DMS 273 treated with DMSO at 0.1 percent for 48 hours (cell line): ENCODE measurements at places on chromosomes 11 and 22.

DNA sequence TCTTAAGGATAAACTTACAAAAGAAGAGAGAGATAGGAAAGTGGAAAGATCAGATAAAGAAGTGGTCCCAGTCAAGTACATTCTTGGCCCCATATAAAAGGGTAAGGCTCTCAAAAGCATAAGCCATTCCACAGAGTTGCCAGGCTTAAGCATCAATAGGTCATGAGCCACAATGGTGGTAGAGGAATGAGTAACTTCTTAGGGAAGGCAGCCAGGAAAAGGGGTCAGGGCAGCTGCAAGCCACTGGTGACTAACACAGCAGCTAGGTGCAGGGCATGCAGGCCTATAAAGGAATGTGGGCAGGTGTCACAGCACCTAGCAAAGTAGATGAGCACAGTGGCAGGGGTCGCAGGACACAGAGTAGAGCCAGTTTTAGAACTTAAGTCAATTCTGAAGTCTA lies 302.6 kb upstream of the FAT3 start:
- DNase-seq, result no peak

- no peak for DNase-seq
Measured at GRCh38 chr11:66937193-66937733, 20.9 kb downstream of the PC start.

DNA sequence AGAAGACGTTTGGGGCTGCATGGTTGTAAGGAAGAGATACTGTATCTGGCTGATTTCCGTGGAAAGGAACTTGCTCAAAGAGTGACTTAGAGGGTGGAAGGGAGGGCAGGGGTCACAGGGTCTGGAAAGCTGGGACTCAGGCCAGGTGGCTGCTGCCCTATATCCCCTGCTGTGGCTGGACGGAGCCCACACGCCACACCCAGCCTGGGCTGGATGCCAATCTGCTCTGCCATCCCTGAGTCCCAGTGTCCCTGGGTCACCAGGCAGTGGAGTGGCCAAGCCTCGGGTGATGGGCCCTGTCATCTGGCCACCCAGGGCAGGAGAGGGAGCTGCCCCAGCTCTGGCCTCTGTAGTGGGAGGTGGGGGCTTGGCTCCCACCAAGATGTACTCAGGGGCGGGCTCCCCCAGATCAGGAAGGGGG lies 26.5 kb upstream of the KRTAP5-7 start:
- no peak for DNase-seq

- no peak for DNase-seq
Measured at GRCh38 chr11:1064167-1064566, 10.5 kb upstream of the MUC2 start.

GRCh38 chr11:67054836-67055523 lies 1.7 kb upstream of the RHOD start:
- no peak for DNase-seq

DNA sequence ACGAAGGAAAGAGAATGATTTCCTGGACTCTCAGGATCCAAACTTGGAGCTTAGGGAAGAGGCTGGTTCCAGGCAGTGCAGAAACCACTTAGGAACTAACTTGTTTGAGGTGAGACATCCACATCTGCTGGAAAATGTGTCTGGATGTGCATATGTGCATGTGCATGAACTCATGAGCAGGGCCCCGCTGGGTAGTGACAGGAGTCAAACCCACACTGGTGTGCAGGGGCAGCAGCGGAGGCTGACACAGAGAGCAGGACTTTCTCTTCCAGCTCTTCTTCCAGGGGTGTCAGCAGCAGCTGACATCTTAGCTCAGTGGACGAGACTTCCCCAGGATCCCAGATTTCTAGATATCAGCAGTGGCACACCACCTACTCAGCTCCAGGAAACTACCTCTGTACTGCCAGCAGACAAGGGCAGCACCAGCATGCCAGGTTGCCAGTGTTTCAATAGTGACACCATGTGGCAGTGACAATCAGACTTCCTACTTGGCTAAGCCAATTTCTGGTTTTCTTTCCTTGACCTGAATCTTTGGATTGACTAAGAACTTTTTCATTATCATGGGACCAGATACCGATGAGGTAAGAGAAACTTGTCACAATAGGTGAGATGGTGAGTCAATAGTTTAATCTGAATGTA lies 227.5 kb upstream of the ZC3H12C start:
- DNase-seq, result no peak

DNA sequence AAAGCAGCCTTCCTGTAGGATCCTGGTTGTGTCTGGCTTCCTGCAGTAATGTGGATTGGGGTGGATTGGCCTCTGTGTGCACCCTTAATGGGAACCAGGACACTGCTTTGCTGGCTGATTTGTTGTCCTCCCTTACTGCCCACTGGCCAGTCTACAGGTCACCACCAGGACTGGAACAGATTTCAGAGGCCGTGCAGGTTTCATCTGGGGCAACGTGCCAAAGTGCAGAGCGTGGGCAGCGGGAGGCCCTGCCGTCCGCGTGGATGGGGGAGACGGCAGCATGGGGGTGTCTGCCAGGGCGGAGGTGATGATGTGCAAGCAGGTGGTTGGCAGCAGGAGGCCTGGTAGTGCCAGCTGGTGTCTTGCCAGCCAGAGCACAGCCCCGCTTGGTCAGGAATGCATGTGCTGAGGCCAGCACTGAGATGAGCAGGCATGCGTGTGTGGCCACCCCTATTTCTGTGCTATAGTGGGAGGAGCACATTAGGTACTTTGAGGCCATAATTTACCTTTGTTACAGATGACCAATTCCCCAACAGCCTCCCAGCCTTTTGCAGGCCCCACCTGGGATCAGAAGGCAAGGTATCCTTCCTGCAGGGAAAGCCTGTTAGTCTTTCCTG lies 24.3 kb downstream of the BCR start:
- DNase-seq, result peak; percentile 34

- DNase-seq, result no peak
Measured at GRCh38 chr11:60235321-60235720, 7.6 kb downstream of the MS4A4E start.

DNA sequence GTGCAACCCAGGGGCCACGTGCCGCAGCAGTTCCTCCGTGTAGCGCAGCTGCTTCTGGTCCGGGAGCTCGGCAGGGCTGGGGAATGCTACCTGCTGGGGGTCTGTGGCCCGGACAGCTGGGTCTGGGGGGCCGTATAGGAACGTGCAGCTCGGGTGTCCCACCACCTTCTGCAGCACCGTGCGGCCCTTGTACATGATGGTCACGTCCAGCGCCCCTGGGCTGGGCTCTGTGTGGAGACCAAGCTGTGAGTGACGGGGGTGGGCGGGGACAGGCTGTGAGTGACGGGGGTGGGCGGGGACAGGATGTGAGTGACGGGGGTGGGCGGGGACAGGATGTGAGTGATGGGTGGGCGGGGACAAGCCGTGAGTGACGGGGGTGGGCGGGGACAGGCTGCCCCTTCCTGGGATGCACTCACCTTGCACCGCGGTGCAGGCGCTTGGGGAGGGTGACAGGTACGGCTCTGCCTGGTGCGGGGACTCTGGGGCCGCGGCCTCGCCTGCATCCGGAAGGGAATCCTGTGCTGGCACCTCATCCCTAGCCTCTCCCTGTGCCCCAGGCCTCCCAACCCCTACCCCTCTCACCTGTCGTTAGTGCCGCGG lies 2.3 kb downstream of the IRF7 start:
- DNase-seq, result no peak

GRCh38 chr22:31288496-31289240 lies 3.6 kb downstream of the PIK3IP1 start:
- DNase-seq, result no peak

- peak; percentile 83 for DNase-seq
Measured at GRCh38 chr11:77147668-77148321, 19.7 kb downstream of the MYO7A start.

DNA sequence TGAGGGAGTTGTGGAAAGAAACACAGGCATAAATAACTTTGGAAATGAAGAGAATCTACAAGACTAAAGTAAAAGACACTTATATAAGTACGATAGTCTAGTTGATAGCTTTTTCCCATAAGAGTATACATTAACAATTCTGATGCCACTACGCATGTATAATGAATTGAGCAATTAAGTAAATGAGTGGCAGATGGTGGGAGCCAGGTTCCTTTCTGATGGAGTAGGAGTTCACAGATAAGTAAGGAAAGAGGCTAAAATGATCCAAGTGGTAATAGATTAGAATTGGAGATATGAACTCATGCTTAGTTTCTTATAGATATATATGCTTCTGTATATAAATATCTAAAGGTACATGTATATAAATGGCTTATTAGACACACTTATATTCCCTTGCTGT lies 368.3 kb downstream of the FAM181B start:
- no peak for DNase-seq

DNA sequence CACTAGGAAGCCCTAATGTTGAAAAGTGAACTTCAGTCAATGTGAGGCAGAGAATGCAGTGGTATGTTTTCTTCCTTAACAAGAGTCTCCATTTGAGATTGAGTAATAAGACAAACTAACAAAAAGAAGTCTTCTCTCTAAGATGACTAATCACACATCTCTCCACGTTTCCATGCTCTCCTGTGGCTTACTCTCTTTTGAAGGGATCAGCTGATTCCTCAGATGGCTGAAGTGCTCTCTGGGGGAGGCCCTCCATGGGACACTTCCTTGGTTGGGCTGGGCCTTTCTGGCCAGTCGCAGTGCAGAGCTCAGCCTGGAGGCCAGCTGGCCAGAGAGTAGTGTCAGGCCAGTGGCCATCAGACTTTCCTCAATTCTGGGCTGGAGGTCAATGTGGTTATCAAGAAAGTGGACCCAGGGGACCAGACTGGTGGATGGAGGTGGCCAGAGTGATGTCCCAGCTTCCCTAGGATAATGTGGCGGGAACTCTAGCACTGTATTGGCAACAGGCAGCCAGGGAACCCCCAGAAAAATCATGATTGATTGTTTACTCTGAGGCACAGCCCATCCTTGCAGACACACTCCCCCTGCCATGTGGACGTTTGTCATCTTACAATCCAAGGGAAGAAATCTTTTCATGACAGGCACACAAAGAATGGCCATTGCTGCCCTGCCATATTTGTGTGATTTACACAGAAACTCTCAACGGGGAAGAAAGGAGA lies 14.5 kb downstream of the CSRP3 start:
- DNase-seq, result no peak

DNA sequence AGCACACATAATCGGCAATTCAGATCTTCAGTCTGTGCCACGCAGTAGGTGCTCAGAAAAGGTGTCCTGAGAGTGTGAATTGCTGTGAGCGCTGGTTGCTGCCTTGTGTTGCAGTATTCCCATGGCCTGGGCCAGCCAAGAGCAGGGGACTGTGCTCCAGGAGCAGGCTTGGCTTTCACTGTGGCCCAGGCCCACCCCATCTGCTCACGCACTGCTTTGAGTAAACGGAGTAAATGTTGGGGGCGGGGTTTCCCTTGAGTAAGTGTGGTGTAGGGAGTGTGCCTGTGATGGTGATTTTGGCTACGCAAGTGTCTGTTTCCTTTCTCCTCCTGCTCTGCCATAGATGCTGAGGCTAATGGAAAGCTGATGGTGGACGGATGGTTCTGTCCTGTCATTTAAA lies 2.3 kb downstream of the CTTN start:
- DNase-seq, result no peak

- DNase-seq, result no peak
Measured at GRCh38 chr11:10646005-10646404, 47.5 kb downstream of the IRAG1 start.

- DNase-seq, result no peak
Measured at GRCh38 chr11:5380740-5381342, 2.8 kb upstream of the OR51M1 start.

- peak; percentile 85 for DNase-seq
Measured at GRCh38 chr11:61602775-61603569, 22.1 kb upstream of the SYT7 start.

DNA sequence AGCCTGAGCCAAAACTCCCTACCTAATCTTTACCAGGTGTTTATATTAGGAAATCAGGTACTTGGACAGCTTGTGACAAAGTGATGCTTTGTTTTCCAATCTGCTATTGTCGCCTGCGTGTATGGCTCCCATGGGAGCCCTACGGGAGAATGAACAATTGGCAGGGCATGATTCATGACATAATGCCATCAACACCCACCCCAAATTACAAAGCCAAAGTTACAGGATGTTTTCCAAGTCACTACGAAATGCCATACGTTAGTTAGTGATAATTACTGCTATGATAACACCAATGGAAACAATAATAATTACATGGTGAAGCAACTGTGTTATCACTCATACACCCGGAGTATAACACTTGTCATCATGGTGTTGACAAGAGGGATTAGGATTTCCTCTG lies 226.4 kb downstream of the FAM181B start:
- DNase-seq, result no peak

- DNase-seq, result no peak
Measured at GRCh38 chr11:126257764-126258163, 10.9 kb downstream of the SRPRA start.

GRCh38 chr11:118530180-118530682 lies 761 bp upstream of the TMEM25 start:
- no peak for DNase-seq

GRCh38 chr11:11280826-11281225 lies 72.2 kb downstream of the CSNK2A3 start:
- no peak for DNase-seq

DNA sequence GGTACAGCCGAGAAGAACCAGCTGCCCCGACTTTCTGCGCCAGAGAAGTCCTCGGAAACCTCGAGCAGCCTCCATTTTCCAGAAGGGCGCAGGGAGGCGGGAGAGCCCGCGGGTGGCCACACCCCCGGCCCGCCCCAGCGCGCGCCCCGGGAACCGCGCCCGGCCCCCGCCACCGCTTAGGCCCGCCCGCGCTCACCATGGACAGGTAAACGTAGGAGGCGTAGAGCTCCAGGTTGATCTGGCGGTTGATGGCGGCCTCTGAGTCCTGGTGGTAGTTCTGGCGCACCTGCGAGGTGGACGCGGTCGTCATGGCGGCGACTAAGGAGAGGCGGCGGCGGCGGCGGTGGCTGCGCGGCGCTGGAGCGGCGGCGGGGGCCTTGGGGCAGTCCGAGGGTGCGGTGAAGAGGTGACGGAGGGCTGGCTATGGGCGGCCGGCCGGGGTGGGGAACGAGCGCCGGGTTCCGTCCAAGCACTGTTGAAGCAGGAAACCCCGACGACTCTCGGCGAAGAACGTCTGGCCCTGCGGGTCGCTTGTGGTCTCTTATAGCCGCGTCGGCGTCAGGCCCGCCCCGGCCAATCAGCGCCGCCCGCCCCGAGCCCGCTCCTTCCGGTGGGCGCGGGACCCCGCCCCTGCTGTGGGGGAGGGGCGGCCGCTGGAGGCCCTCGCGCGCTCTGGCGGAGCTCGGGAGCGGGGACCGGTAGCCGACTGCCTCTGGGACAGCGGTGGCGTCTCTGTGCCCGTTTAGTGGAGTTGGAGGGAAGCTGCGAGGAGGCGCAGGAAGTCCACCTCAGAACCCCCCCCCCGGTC lies at the start of gene FTH1:
FTH1 (minus strand) TSS at position 519 of the 808 bp plus-strand sequence; CDS start at position 310, 209 bp downstream.
- peak; percentile 10 for DNase-seq

GRCh38 chr11:106854429-106854828 lies 163.8 kb downstream of the GUCY1A2 start:
- DNase-seq, result no peak

- DNase-seq, result no peak
Measured at GRCh38 chr11:104999721-105000120, 23.2 kb downstream of the CASP5 start.

GRCh38 chr11:95108671-95109551 lies 19.3 kb downstream of the ENDOD1 start:
- no peak for DNase-seq
